SHP77 treated with DMSO at 0.1 percent for 48 hours (cell line): ENCODE measurements at places on chromosomes 11 and 22.

- DNase-seq: no peak
These were observed 31.7 kb downstream of the INSC start for GRCh38 chr11:15146271-15147003.

DNA sequence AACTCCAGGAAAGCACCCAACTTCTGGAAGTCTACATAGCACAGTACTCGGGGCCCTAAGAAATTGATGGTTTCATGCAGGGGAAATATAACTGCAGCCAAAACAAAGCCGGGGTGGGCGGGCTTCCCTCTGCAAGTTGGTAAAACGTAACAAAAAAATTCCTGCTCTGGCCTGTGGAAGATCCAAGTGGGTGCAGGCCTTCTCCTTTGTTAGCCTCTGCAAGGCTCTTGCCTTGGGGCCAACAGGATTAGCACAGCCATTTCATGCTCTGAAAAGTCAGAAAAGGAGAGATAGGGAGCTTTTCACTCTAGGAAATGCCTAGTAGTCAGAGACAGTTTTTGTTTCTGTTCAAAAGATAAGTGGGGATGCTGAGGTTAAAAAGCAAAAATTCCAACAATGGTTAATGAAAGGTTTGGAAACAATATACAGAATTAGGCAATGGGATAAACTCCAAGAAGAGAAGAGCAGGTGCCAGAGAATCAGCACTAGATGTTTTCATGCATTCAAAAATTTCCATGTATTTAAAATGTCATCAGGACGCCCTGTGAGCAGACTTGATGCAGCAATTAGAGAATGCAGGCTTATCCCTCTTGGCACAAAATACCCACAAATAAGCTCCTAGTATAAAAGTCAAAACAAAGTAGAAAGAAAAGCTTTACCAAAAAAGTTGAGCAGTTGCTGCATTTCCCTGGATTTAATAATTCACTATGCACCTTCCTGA is 72.3 kb upstream of the CHRM4 start:
- no peak for DNase-seq

- DNase-seq: no peak
These were observed 134.6 kb downstream of the CCDC34 start for GRCh38 chr11:27228232-27228905.

GRCh38 chr11:67303132-67303834 is at the start of gene SSH3:
TSS of gene SSH3 (plus strand) at chr11:67303530. CDS start at chr11:67303626, 96 bp downstream.
- peak; percentile 49 for DNase-seq

DNA sequence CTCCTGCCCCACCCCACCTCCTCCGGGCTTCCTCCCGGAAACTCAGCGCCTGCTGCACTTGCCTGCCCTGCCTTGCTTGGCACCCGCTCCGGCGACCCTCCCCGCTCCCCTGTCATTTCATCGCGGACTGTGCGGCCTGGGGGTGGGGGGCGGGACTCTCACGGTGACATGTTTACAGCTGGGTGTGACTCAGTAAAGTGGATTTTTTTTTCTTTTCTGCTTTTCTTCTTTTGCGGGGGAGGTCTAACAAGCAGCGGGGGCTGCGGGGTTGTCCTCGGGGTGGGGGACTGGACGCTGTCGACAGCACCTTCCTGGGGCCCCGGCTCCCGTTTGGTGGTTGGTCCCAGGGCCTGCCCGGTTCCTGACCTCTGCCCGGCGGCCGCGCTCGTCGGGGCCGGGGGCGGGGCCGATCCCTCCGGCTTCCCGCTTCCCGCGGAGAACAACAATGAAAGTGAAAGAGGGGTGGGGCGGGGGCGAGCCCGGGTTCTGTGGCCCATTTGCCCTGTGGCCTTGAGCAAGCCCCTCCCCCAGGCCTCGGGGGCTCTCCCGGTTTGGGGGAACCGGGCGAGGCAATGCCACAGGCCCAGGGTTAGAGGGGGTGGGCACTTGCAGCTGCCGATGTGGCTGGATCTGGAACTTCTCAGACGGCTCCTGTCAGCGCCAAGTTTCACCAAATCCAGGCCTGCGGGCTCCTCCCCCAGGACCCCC is 975 bp upstream of the MDK start:
- no peak for DNase-seq

GRCh38 chr22:19962909-19963806 is 21.5 kb upstream of the TXNRD2 start:
- DNase-seq: no peak

GRCh38 chr11:82989628-82990404 is 81.9 kb downstream of the RAB30 start:
- DNase-seq: peak; percentile 62

GRCh38 chr22:28072066-28072465 is 153.0 kb upstream of the PITPNB start:
- no peak for DNase-seq

- DNase-seq: no peak
These were observed 72.1 kb upstream of the OR5AK2 start for GRCh38 chr11:56916587-56916986.

GRCh38 chr22:34490886-34491285 is 570.6 kb upstream of the LARGE1 start:
- DNase-seq: no peak

GRCh38 chr11:130428316-130429119 is at the start of gene ADAMTS8:
TSS of gene ADAMTS8 (minus strand) at chr11:130428609. CDS start at chr11:130428286, 323 bp downstream.
- no peak for DNase-seq

DNA sequence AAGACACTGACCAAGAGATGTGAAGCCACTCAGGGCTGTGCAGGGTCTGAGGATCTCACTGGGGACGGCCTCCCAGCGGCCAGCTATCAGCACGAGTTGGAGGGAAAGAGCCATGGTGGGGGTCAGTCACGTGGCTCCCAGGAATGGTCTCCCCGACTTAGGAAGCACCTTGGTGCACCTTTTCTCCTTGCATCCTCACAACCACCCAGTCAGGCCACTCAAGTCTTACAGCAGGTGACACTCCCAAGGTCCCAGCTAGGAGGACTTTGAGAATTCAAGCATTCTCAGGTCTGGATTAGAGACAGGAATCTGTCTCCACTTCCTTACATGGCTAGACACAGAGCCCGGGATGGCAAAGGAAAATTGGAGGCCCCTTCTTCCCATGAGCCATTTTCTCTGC is 2.7 kb downstream of the RNASEH2C start:
- DNase-seq: no peak

- DNase-seq: no peak
These were observed 120.7 kb downstream of the CCDC81 start for GRCh38 chr11:86495351-86495750.

DNA sequence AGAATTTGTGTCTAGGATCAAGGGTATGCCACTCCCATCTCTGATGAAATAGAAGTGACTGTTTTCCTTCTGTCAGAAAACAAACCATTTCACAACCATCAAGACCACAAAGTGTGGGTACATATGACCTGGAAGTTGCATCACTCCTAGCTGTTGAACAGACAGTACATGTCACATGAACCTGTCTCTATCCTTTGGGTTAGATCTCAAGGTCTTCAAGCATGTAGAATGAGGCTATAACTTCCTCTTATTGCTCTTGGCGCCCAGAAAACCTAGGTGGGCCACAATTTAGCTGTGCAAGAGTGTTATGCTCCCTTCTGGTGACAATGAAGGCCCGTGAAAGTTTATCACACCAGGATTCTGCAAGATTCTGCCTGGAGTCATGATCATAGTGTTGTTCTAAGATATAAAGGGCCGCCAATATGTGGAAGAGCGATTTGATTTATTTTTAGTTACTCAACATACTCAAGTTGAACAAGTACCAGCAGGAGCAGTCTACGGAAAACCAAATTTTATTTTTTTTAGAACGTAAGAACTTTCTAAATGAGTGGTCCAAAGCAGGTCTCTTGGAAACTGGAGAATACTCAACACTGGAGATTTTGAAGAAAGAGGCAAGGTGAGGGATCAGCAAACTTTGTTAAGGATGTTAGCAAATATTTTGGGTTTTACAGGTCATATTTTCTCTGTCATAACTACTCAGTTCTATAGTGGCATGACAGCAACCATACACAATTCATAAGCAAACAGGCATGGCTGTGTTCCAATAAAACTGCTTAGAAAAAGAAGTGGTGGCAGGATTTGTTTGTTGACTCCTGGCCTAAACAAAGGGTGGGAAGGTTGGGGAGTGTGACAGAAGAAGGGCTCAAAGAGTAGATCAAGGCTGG is 101.8 kb downstream of the USP35 start:
- no peak for DNase-seq

DNA sequence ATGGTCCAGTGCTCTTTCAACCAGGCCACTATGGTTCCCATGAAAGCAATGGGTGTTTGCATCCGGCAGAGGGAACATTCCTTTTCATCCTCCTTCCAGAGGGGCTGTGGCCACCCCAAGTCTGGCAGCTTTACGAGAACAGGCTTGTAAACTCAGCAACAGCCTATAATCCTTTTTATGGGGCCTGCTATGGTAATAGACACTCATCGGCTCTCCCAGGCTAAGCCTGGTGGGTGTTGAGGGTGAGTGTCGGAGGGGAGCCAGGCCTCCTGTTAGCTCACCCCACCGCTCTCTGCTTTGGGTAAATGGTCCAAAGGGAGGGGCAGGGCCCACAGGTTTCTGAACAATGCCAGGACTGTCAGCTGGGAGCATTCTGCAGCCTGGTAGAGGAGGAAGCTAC is 111.6 kb upstream of the CD82 start:
- no peak for DNase-seq
